AML-193 (cell line): ENCODE measurements at places on chromosomes 13 and 19.

DNA sequence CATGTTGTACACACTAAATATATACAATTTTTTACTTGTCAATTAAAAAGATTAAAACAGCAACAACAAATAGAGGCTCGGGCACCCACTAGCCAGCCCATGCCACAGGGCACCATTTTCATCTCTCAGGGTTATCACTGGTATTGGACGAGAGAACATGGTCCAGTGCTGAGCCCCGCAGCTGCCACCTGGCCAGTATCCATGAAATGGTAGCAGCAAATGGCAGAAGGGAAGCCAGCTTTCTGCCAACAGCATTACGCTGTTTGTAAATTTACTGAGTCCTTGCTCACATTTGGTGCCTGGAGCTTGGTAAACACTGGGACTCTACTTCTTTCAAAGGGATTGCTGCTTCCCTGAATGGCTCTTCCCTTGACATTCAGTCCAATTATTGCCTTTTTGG, 87.9 kb upstream of the WASF3 start:
- DNase-seq: no peak

DNA sequence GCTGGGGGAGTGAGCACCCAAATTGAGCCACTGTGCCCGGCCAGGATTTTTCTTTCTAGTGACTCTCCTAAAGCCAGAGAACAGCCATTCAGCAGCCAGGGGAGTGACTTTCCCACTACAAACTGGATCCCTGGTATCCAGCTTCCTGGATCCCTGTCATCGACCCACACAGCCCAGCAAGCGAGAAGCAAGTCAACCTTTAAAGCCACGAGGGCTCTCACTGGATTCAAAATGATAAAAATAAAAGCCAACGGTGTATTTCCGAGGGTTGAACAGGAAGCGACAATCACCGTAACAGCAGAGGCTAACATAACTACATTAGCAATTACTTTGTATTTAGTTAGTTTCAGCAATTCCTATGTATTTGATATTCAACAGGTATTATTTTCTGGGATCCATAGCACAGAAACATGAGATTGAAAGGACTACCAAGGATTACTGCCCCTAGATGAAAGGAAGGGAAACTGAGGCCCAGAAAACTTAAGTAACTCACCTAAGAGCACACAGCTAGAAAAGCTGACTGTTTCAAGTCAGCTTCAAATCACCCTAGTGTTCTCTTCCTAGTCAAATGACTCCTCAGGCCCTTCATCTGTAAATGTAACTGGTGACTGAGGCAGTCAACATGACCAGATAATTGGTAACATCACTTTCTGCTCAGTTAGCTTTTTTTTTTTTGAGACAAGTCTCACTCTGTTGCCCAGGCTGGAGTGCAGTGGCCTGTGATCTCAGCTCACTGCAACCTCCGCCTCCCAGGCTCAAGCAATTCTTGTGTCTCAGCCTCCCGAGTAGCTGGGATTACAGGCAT, 2.7 kb downstream of the RFX1 start:
- DNase-seq: no peak

GRCh38 chr13:33872005-33872351, 54.0 kb downstream of the RFC3 start:
- DNase-seq: no peak

DNA sequence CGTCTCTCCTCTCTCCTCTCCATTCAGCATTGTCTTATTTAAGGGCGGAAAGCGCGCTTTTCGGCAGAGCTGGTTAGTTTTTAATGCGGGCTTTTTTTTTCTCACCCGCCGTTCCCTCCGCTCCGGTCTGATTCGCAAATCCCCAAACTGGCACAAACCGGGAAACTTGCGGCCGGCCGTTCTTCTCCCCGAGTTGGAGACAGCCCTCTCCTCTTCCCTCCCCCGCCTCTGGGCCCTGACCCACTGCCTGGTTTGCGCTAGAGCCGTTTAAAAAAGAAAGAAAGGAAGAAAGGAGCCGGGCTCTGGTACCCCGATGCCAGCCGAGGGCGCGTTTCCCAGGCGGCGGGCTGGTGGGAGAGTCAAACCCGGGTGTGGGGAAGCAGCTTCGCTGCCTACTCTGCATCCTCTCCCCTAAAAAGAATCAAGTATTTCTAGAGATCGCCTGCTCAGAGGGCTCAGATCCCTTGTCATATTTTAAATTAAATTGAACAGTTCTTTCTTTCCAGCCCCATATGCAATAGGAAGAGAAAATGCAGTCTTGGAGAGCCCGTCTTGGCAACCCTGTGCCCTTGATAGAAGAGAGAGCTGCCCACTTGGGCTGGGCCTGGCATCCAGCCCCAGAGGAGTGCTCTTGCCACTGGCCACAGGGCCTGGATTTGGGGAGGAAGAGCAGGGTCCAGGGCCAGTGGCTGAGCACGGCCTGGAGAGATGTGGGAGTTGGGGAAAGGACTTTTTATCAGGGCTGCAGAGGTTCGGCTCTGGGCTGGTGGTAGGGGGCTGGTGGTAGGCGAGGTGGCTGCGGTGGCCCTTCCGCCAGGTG, 19.0 kb downstream of the NFIX start:
- DNase-seq: no peak

DNA sequence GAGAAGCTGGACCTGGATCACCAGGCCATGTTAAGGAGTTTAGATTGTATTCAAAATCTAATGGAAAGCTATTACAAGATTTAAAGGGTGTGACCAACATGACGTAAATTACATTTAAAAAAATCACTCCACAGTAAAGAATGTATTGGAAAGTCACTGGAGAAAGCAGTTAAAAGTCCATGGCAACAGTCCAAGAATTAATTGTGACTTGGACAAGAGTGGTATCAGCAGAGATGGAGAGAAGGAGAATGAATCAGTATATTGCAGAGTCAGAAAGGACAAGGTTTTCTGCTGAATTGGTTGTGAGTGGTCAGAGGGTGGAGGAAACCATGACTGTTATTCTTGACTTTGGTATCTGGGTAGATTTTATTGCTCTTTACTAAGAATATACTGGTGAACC, 535.1 kb upstream of the SLITRK1 start:
- DNase-seq: no peak

DNA sequence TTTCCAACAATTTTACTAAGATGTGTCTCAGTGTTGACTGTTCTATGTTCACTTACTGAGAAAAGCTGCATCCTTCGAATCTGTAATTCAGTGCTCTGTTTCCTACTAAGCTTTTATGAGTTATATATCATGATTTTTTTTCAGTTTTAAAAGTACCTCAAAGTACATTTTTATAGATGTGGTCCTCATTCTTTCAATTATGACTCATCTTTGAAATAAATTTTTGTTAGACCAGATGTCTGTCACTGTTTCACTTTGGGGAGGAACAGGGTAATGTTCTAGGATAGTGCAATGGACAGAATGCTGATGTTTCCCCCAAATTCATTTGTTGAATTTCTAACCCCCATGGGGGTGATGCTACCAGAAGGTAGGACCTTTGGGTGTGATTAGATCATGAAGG, 74.8 kb downstream of the NALCN start:
- DNase-seq: no peak

- no peak for DNase-seq
Observed at GRCh38 chr13:77979721-77980385, 61.2 kb upstream of the EDNRB start.

DNA sequence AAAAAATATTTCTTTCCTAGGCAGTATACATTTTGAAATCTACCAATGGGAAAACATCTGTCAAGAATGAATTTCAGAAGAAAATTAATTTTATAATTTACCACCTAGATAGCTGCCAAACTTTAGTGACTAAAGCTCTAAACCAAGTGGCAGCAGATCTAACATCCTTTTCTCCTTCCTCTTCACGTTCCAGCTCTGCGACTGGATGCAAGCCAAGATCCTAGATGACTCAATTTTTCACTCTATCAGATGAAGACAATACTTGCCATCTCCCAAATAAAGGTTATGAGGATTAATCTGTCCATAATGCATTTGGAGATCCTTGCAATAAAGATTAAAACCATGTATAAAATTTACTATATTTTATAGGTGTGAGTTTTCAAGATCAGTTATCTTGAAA, 66.7 kb upstream of the MIR17HG start:
- no peak for DNase-seq

- peak; percentile 8 for DNase-seq
Observed at GRCh38 chr13:20387441-20387971, 138.2 kb downstream of the CRYL1 start.

- no peak for DNase-seq
Observed at GRCh38 chr19:15259907-15260306, 27.7 kb upstream of the EPHX3 start.

- no peak for DNase-seq
Observed at GRCh38 chr13:42394361-42394708, 122.4 kb downstream of the AKAP11 start.

GRCh38 chr19:5210556-5210955, 130.1 kb downstream of the PTPRS start:
- no peak for DNase-seq

DNA sequence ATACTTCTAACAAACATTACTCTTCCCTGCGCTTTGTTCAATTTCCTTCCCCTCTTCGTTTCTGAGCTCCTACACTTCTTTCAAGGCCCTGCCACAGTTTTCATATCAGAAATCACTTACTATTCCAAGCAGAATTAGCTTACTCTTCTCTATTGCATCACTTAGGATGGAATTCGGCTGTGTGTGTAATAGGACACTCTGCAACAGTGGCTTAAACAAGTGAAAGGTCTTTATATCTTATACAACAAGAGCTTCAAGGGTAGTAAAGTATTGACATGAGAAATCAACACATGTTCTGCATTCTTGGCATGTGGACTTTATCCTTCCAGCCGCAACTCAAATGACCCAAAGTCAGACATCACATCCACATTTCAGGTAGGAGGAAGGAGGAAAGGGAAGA, 279.6 kb downstream of the PCDH20 start:
- no peak for DNase-seq

- DNase-seq: peak; percentile 62
Observed at GRCh38 chr19:2477732-2478191, 1.8 kb downstream of the GADD45B start.

GRCh38 chr19:2668175-2668763, 34.2 kb downstream of the GNG7 start:
- no peak for DNase-seq

DNA sequence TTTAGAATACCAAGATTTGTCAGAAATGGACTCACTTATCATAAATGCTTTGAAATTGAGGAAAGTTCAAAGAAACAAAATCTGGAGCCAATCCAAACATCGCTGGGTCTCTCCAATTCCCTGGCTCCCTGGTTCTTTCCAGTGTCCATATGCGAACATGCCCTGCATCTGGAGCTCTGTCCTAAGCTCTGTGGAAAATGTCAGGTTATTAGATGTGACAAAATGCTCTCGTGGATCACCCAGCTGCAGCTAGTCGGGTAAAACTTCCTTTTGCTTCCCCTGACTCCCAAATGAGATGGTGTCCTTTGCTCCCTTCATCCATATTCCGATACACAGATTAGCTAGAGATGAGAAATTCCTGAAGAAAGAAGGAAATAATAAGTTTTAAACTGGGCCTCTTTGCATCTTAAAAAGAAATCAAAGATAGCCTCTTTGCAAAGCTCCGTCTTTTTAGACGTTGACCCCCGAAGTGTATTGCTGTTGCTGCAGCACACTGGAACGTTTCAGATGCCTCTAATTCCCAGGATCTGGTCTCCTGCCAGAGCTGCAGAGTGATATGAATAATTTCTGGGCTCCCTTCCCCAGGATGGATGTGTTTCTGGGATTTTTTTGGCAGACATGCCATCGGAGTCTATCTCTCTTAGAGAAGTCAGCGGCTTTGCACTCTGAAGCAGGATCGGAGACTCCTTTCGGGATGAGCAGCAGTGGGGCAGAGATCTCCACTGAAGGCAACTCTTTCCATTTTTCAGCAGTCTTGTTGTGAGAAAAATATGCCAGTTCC, 102.9 kb downstream of the TEX26 start:
- DNase-seq: no peak

DNA sequence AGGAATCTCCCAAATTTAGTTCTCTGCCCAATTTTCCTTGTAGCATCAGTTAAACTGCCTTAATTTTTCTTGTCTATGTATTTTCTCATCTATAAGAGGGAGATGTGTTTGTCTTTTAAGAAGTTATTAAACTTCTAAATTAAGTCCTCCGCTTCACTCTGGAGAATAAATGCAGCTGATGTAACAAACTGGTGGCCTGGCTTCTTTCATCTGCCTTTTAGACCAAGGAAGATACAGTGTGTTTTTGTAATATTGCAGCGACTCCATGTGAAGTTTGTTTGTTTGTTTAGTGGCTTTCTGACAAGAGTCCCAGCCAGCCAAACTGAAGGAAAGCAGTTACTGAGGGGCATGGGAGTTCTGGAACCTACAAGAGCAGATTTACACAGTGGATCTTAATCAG, 56.4 kb downstream of the KLF12 start:
- no peak for DNase-seq

GRCh38 chr19:47711652-47712242, 1.5 kb upstream of the EHD2 start:
- DNase-seq: no peak

DNA sequence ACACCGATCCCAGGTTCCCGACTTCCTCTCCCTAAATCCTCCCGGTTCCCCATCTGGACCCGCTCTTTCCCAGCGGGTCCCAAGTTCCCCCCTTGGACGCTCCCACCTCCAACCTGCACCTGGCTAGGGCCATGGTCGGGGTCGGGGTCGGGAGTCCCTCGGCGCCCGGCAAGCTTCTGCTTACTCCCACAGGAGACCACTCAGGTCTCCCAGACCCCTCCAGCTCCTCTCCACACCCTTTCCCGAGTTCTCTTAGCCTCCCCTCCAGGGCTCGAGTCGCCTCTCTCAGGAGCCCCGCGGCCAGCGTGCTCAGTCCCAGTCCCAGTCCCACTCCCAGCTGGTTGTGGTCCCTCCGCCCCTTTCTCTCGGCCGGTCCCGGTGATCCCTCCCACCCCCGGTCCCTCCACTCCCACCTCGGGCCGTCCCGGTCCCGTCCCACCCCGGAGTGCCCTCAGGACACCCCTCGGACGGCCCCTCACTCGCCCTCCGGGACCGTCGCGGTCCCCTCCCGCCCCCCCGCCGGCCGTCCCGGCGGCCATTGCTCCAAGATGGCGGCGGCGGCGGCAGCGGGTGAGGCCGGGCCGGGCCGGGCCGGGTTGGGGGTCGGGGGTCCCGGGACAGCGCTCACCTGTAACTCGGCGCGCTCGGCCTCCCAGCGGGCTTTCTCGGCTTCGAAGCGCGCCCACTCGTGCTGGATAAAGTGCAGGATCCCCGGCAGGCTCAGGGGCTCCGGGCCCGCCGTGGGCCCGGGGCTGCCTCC, at the start of gene FKRP:
Gene FKRP, plus strand, starts transcription at position 537 of the 760 bp plus-strand sequence. CDS start 9,394 bp downstream, outside the sequence.
- no peak for DNase-seq

DNA sequence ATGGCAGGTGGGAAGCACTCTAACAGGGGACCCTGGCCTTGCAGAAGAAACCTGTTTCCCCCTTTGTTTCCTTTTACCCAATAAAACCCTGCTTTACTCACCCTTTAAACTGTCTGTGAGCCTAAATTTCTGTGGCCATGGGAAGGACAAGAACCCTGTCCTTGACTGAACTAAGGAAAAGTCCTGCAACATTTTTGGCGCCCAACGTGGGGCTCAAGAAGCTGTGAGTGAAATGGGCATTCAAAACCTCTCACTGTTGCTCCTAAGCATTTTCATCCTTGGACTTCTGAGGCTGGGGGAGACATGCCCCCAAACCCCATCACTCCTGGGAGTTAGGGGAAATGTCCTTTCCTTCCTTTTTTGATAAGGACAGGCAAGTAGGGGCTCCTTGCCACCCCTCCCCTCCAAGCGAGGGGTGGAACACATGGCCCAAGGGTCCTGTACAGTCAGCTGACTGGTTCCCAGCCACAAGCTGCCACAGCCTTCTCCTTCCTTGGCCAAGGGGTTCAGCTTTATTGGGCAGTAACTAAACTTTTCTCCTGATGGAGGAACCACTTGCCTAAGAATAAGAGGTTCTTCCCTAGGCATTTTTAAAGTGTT, 381.6 kb downstream of the KLF5 start:
- DNase-seq: no peak
